Posterior cingulate gyrus (tissue), 11 donors: ENCODE measurements at places on chromosomes 7 and 10.

GRCh38 chr7:116446212-116446855 lies 53.2 kb upstream of the CAV2 start:
- no peak for DNase-seq

DNA sequence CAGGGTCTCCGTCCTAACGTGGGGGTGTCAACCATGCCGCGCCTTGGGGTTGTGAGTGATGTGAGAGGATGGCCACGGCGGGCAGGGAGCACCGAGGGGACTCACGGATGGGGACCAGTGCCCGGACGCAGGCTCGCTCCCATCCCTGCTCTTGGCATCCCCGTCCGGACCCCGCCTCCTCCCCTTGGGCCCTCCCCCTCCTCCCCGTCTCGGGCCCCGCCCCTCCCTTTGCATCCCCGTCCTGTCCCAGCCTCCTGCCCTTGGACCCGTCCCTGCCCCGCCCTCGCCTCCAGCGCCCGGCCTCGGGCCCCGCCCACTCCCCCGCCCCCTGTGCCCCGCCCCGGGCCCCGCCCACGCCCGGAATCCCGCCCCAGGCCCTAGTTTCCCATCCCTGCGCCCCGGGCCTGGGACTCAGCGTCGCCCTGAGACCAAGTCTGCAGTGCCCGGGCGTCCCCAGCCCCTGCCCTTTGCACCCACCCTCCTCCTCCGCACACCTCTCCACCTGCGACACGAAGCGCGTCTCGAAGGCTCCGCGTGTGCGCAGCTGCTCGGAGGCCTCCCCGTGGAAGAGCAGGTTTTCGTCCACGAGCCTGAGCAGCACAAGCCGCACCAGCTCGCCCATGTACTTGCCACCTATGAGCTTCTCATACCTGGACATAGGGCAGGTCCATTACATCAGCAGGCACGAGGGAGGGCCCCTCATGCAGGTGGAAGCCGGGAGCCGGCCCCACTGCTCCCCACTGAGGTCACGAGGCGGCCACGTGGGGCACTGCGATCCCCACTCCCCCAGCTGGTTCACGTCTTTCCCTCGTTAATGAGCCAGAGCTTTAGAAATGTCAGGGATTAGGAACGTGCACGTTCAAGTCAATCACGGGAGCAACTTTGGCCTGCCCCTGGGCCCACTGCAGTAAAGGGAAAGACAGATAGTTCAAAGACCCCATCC lies 5.1 kb upstream of the MYL7 start:
- DNase-seq: peak; percentile 84

- no peak for DNase-seq
Measured at GRCh38 chr7:111098011-111098925, 7.3 kb downstream of the LRRN3 start.

GRCh38 chr7:149559711-149560110 lies 62.1 kb upstream of the ZNF746 start:
- DNase-seq: no peak

DNA sequence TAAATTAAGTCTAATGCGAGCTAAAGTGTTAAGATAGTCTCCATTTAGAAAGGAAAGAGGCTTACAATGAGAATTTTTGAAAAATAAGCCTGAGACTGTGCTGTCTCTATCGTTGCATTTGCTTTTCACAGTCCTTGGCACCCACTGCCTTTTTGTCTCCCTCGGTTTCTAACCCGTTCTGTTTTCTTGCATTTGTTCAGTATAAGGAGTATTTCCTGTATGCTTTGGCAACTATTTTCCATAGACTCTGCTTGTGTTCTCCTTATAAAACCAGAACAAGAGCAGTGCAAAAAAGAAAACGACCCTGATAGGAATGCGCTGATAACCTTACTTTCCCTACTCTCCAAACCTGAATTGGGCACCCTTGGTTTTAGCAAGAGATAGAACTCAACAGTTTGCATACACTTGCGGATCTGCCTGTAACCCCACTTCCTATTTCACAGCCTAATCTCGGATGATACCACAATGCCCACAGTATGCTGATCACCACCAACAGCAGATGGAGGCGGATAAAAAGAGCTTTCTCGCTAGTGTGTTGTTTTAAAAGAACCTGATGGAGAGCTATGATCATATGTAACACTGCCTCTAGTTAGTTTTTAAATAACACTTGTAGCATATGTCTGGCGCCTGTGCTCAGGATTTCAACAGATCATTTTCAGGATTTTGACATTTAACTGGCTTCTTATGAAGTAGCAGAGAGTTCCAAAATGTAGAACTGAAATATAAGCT lies 1.6 kb upstream of the ARHGAP12 start:
- no peak for DNase-seq

DNA sequence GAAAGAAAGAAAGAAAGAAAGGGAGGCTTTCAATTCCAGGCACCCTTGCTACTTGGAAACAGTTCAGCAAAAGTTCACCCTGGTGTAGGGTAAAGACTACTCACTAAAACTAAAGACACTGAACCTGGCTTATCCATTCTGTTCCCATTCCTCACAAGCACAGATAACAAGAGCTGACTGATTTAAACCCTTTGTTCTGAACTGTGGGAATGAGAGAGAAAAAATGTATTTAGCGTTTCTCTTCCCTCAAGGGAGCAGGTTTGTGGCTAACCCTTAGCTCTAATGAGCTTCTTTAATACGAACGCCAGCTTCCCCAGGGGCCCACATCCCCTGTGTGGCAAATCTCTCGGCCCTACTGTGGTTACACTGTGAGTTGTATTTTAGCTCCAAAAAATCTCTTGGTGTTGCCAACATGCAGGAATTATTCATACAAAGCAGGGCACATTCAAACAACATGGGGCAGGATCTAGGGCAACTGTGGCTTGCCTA lies 23.3 kb downstream of the PRTFDC1 start:
- no peak for DNase-seq

- no peak for DNase-seq
Measured at GRCh38 chr10:61975391-61975932, 74.0 kb downstream of the ARID5B start.

GRCh38 chr10:30999070-30999712 lies 32.5 kb downstream of the ZNF438 start:
- no peak for DNase-seq

DNA sequence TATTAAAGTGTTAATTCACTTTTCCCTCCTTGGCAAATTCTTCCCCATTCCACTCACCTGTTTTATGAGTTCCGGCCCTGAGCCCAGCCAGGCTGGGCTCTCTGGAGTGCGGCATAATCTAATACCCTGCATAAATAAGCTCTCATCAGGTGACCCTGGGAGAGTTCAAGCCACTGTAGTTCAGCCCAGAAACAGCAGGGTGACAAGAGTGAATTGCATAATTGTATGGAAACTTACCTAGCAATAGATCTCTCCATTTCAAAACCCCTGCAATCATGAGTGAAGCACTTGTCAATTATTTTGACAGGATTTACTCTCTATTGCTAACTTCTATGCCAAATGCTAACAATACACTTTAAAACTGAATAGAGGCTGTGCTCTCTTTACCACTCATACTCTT lies 94.7 kb downstream of the OSBPL3 start:
- DNase-seq: no peak

- no peak for DNase-seq
Measured at GRCh38 chr10:113704637-113705343, 25.1 kb downstream of the CASP7 start.

DNA sequence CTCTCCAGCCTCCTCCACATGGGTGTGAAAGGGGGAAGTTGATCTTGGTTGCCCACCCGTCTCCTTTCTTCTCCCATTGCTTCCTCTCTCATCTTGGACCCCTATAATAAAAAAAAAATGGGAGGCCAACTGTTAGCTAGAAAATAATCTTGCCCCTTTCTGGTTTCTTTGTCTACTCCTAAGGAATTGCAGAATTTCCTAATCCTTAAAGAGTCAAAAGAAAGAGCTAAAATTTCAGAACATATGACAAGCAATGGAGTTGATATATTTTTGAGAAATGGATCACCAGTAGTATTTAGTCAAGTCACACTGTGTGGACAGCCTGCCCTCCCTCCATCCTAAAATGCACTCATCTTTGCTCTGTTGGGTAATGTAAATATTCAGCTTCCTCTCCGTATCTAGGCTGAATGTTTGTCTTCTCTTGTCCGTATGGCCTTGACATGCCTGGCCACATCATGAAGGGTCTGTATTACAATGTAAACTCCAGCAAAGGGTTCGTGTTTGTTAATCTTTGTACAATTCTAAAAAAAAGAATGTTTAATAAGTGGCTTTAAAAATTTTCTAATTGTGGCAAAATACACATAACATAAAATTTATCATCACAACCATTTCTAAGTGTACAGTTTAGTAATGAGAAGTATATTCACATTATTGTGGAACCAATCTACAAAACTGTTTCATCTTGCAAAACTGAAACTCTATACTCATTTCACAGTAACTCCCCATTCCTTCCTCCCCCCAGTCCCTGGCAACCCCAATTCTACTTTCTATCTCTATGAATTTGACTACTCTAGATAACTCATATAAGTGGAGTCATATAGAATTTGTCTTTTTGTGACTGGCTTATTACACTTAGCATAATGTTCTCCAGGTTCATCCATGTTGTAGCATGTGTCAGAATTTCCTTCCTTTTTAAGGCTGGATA lies 71.5 kb downstream of the ZNF92 start:
- DNase-seq: no peak

DNA sequence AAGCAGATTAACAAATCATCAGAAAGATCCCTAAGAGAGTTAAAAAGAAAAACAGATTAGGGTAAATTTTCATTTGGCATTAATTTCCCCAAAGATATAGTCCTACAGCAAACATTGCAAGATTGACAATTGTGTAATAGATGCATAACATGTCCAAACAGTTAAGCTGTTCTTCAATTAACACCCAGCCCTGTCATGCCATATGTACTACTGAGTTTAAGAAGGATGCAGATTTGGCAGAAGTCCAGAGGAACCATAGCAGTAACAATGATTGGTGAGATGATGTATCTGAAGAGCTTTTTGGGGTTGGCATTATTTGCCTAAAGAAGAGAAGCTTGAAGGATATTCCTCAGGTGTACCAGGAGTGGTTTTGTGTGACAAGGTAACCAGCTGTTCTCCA lies 287.6 kb downstream of the LRMDA start:
- DNase-seq: no peak

GRCh38 chr7:151194188-151194587 lies 7.1 kb upstream of the ASB10 start:
- DNase-seq: no peak

DNA sequence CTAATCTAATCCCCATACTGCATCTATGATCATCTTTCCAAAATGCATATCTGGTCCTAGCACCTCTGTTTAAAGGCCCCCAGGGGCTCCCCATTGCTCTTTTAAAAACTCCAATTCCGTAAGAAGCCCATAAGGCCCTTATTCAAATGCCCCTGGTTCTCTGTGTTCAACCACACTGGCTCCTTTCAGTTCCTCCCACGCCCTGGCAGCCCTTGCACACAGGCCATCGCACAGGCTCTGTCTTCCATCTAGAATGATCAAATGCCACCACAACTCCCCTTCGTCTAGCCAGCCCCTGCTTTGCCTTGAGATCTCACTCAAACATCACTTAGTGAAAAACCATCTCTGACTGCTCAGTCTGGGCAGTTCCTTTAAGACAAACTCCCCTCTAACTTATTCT lies 112.9 kb upstream of the LYZL2 start:
- no peak for DNase-seq

DNA sequence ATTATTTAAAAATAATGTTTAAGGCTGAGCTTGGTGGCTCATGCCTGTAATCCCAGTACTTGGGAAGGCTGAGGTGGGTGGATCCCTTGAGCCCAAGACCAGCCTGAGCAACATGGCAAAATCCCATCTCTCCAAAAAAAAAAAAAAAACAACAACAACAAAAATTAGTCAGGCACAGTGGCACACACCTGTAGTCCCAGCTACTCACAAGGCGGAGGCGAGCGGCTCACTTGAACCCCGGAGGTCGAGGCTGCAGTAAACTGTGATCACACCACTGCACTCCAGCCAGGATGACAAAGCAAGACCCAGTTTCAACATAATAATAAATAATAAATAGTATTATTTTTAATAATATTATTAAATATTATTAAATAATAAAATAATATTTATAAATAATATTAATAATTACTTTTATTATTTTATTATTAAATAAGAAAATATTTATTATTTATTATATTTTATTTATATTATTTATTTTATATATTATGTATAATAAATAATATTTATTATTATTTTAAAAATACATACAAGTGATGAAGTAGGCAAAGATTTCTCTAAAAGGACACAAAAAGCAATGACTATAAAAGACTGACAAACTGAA lies 8.4 kb upstream of the LRRC61 start:
- DNase-seq: no peak

DNA sequence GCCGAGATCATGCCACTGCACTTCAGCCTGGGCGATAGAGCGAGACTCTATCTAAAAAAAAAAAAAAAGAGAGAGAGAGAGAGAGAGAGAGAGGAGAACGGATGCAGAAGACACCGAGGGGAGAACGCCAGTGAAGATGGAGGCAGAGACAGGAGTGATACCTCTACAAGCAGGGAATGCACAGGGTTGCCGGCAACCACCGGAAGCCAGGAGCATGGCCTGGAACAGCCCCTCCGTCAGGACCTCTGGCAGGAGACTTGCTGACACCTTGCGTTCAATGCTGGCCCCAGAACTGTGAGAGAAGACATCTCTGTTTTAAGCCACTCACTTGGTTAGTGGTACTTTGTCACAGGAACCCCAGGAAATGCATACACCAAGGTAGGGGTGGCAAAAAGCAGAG lies 38.1 kb upstream of the DUSP5 start:
- no peak for DNase-seq

- DNase-seq: no peak
Measured at GRCh38 chr7:76262683-76263402, 39.6 kb upstream of the HSPB1 start.

DNA sequence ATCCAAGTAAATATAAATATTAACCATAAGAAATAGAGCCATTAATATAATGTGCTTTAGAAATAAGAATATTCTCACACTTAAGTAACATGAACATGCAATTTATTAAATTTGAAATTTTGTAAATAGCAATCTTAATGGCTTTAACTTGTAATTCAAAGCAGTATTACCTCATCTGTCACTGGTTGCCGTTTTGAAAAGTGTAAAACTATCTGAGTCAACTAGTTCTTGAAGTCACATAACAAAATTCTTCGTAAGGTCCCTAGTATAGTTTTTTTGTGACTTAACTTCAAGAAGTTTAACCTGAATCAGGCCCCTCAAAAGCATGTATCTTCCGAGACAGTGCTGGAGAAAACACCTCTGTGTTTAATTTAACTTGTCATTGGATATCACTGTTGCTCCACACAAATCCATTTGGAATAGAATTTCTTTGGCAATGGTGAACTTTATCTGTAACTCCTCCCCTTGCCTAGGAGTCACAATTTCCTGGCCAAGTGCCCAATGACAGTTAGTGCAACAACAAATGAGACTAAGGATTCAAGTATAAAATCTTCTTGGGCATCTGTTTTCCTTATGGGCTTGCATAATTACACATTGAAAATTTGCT lies 47.1 kb downstream of the NT5C2 start:
- DNase-seq: no peak

- DNase-seq: no peak
Measured at GRCh38 chr10:89310056-89310893, 8.4 kb downstream of the IFIT2 start.

- no peak for DNase-seq
Measured at GRCh38 chr10:62018131-62018911, 116.8 kb downstream of the ARID5B start.
